ENCODE measurements at places on chromosomes 3 and 15. TPM values are rescaled to one million over a fixed set of nuclear protein-coding genes. Genes with fewer than 3 reads are reported as not detected.

SERF2 gene
- total RNA-seq: 384 TPM

DUOX2 gene
- not detected for total RNA-seq

SLC38A3 gene
- under 0.01 TPM for total RNA-seq

SLC2A2 gene
- total RNA-seq: not detected

TRH gene
- total RNA-seq: not detected

AHSG gene
- total RNA-seq: under 0.01 TPM

P2RY13 gene
- total RNA-seq: not detected

IMP3 gene
- 68.5 TPM for total RNA-seq

IL17RB gene
- 0.13 TPM for total RNA-seq

All from dermis microvascular lymphatic vessel endothelial cell (primary cell).